B cell (primary cell): ENCODE measurements at places on chromosomes 2 and 18. TPM values are rescaled to one million over a fixed set of nuclear protein-coding genes. Genes with fewer than 3 reads are reported as not detected.

DNA sequence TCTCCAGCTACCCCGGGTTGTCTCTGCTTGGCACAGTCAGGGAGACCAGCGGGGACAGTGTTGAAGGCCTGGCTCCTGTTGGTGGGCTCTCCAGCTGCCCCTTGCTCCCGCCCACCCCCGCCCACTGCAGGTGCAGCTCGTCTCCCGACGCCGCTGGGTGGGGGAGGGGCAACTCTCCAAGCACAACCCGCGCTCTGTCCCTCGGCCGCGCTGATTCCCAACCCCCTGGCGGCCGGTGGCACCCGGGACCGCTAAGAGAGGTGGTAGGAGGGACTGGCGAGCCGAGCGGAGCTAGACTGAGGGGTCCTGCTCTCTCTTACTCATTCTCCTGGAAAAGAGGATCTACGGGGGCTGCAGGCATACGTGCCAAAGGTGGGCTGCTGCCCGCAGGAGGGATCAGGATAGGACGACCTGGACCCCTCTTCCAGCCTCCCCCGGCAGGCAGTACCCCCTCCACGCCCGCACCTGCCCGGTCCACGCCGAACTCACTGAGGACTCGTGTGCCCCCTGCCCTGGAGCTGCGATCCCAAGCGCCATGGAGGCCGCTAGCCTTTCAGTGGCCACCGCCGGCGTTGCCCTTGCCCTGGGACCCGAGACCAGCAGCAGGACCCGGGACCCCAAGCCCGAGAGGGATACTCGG is 44.5 kb downstream of the DDX18 start:
- no peak for DNase-seq

GRCh38 chr2:217555081-217555876 is 447.5 kb downstream of the TNS1 start:
- no peak for DNase-seq

Gene IL36B
- not detected in 2 replicates for total RNA-seq

GRCh38 chr18:56660655-56661054 is 9.5 kb downstream of the WDR7 start:
- no peak for DNase-seq

GRCh38 chr2:112646791-112647689 is 1.3 kb downstream of the SLC20A1 start:
- DNase-seq: peak; percentile 30

DNA sequence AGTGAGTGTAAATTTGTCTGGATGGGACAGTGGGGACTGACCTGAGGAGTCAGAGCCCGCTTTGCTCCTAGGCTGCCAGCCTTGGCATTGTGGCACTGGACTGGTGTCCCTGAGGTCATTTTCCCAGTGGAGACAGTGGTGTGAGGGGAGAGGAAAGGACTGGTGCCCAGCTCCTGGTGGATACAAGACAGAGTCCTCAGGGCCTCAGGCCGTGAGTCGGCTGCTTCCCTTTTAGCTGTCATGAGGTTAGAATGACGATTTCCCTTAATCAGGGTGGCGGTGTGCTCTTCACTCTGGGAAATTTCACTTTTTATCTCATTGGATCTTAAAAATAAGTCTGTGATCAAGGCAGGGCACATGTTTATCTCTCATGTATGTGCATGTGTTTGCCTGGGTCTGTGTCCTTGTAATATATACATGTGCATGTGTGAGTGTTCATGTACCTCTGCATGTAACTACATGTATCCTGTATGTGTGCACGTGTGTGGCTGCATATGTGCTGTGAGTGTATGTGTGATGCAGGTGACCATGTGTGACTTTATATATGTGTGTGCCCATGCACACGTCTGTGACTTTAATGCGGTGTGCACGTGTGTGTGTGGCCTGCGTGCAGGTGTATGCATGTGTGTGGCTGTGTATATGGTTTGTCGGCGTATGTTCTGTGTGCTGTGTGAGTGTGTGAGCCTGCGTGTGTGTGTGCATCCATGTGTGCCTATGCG is 55.7 kb downstream of the GLI2 start:
- DNase-seq: no peak

DNA sequence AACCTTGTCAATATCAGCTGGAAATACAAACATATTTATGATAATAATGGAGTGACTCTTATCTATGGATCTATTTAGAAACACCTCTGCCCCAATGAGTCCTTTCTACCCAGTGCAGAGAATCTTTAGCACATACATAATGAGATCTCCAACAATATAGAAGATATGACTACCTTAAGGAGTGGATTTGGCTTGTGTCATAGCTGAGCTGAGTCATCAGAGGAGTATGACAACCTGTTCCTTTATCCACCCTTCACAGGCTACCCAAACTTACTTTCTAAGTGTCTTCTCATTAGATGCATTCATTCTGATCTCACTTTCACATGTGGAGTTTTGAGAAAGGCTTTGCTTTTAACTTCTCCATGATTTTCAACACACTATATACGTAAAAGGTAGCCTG is 1218.9 kb downstream of the DSC3 start:
- DNase-seq: no peak

GRCh38 chr2:217055624-217056023 is 195.8 kb upstream of the TNP1 start:
- no peak for DNase-seq

- no peak for DNase-seq
Measured at GRCh38 chr2:86628091-86628522, 4.4 kb upstream of the RNF103 start.
